ENCODE measurements at places on chromosomes 2 and 18. TPM values are rescaled to one million over a fixed set of nuclear protein-coding genes. Genes with fewer than 3 reads are reported as not detected.

DNA sequence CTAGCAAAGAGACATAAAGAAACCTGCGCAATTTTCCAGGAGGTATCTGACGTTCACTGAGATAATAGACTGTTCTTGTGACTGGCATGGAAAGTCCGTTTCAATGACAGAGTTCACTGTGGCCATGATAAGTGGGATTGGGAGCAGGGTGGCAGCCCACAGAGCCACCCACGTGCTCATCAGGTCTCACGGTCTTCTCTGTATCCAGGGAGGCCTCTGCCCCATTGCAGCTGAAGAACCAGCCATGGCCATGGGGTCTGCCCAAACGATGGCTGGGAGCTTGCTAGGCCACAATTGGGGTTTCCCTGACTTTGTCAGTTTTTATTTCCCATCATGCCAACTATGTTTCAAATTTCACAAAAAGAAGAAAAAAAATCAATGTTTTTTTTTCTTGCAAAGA lies 57.2 kb downstream of the PDCL3 start:
- DNase-seq = no peak

DNA sequence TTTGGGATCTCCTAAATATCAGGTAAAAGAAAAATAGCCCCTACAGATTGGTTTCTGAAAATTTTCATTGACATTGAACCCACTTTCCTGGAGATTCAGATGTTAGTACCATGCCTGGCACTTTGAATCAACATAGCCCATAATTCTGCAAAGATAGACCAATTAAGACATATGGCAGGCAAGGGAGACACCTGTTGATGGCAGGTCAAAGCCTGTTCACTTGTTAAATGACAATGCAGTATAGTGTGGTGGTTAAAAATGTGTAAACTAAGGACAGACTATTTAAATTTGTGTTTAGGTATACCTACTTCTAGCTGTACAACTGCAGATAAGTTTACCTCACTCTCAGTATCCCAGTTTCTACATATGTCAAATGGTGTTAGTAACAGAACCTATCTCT lies 178.1 kb upstream of the MMADHC start:
- DNase-seq = no peak

- no peak for DNase-seq
Measured at GRCh38 chr18:22182884-22183697, 13.7 kb downstream of the GATA6 start.

DNA sequence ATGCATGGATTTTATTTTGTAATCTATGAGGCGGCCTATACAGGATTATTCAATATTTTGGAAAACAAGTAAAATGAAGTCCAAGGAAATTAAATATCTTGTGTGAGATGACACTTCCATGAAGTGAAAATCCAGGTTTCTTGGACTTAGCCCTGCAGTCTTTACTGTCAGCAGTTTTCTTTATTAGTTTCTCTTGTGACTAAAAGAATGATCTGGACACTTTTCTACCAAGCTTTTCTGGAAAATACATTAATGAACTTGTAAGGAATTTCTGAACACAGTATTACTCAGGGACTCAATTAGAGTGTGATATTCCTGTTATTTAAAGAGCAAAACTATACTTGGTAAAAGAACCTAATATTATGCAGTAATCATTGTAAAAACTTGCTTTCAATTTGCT lies 610.4 kb upstream of the SLC8A1 start:
- DNase-seq = no peak

- no peak for DNase-seq
Measured at GRCh38 chr2:53881360-53881759, 21.6 kb upstream of the GPR75 start.

The DIPK1C gene
- not detected for polyA plus RNA-seq

The DNAJC5G gene
- not detected for polyA plus RNA-seq

The IRS1 gene
- 36.6 TPM for polyA plus RNA-seq

Measured in AG04450 (cell line).